ENCODE measurements at places on chromosomes 13 and 19. TPM values are rescaled to one million over a fixed set of nuclear protein-coding genes. Genes with fewer than 3 reads are reported as not detected.
A peak's percentile ranks its signal among the peaks of the same experiment; 100 is the strongest.

Gene RAB3A
- total RNA-seq: 1.3 TPM

DNA sequence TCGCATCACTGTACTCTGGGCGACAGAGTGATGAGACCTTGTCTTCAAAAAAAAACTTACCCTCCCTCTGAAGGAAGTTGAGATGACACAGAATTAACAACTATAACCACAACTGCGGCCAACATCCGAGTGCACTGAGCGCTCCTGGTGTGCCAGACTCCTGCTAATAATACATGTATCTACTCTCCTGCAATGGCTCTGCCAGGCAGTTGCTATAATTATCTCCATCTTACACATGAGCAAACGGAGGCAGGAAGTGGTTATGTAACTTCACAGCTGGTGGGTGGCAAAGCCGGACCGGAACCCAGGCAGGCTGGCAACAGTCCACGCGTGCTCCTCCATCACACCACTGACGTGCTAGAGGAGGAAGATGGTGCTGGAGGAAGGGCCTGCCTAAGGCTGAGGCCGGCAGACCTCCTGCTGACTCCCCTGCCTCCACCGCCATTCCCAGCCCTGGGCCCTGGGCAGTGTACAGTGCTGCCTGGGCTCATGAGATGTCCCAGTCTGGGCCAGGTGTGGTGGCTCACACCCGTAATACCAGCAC lies 12.6 kb downstream of the XRCC1 start:
- H3K4me3 ChIP-seq: no peak overlapping the region
- H3K36me3 ChIP-seq: peaks cover 8% of the 10 kb centered on the region
- no peaks in the 10 kb centered on the region for H3K4me1 ChIP-seq
- peak; percentile 84 for DNase-seq

Gene CLEC17A
- total RNA-seq: not detected

GRCh38 chr13:109100705-109101304 lies 471.4 kb downstream of the MYO16 start:
- H3K4me3 ChIP-seq: no peak overlapping the region
- H3K27me3 ChIP-seq: no peaks in the 10 kb centered on the region
- no peak overlapping the region for H3K27ac ChIP-seq
- H3K4me1 ChIP-seq: no peaks in the 10 kb centered on the region
- H3K36me3 ChIP-seq: no peaks in the 10 kb centered on the region
- DNase-seq: no peak

Gene PRR36
- total RNA-seq: not detected

DNA sequence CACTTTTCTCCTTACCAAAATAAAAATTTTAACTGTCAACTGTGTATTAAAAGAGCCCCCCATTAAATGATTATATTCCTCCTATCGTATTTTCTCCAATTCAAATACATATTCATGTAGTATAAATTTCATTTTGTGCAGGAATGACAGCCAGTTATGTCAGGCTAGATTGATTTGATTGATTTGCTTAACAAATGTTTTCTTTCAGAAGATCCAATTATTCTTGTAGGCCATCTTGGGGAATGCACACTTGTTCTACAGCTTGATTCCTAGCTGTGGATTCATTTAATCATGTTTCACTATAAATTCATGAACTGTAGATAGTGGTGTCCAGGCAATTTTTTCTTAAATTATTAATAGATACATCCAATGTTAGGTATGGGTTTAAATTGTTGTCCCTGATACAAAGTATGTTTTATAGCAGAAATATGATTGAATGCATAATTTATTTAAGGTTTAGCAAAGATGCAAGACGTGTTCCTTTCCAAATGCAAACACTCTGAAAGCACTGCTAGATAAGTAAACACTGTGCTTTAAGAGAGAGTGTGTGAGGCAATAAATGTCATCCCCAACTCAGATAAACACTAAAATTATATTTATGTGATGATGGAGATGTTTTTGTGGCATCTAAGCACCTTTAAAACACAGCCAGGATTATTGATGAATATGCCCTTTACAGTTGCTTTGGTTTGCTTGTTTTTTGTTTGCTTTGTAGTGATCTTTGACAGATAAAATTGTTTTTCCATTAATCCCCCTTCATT lies 531.1 kb downstream of the DCT start:
- no peak overlapping the region for H3K27ac ChIP-seq
- H3K4me1 ChIP-seq: no peaks in the 10 kb centered on the region
- no peak overlapping the region for H3K4me3 ChIP-seq
- H3K36me3 ChIP-seq: no peaks in the 10 kb centered on the region

GRCh38 chr19:36215276-36216123 lies 594 bp downstream of the ZNF146 start:
- H3K27ac ChIP-seq: peak overlapping the region; percentile 97
- H3K36me3 ChIP-seq: peaks cover 23% of the 10 kb centered on the region
- H3K4me3 ChIP-seq: peak overlapping the region; percentile 70
- no peak for DNase-seq
- H3K4me1 ChIP-seq: peaks cover 13% of the 10 kb centered on the region
- no peaks in the 10 kb centered on the region for H3K27me3 ChIP-seq

Gene RNF113B
- total RNA-seq: not detected

DNA sequence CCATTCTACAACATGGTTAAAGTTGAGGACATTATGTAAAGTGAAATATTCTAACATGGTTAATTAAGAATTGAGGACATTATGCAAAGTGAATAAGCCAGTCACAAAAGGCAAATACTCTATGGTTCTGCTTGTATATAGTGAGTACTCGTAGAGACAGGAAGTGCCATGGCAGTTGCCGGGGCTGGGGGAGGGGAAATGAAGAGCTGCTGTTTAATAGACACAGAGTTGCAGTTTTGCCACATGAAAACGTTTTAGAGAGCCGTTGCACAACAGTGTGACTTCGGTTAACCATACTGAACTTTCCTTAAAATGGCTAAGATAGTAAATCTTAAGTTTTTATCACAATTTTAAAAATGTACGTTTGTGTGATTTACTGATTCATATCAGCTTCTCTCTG lies 176.9 kb downstream of the SHISA2 start:
- no peak for DNase-seq
- H3K27ac ChIP-seq: no peak overlapping the region
- H3K4me3 ChIP-seq: no peak overlapping the region
- H3K27me3 ChIP-seq: no peaks in the 10 kb centered on the region

DNA sequence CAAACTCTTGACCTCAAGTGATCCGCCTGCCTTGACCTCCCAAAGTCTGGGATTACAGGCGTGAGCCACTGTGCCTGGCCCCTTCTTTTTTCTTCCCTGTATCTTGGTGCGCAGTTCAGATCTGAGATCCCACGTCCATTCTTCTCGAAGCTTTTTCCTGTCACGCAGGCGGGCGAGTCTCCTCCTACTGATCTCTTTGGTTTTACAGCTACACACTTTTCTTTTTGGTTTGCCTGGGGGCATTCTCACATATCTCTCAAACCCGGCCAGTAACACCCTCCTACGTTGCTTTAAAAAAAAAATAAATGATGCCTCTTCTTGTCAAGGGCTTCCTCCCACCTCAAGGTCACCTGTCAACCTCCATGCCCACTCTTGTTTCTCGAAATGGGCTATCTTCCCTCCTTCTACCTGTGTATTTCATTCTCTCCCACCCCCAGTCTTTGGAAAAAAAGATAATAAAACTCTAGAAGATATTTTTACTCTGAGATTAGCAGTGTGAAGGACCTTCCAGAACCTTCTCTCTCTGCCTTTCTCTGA lies 12.1 kb downstream of the TMPRSS9 start:
- no peaks in the 10 kb centered on the region for H3K4me1 ChIP-seq
- no peak overlapping the region for H3K27ac ChIP-seq
- no peak overlapping the region for H3K4me3 ChIP-seq
- peaks cover 42% of the 10 kb centered on the region for H3K27me3 ChIP-seq

DNA sequence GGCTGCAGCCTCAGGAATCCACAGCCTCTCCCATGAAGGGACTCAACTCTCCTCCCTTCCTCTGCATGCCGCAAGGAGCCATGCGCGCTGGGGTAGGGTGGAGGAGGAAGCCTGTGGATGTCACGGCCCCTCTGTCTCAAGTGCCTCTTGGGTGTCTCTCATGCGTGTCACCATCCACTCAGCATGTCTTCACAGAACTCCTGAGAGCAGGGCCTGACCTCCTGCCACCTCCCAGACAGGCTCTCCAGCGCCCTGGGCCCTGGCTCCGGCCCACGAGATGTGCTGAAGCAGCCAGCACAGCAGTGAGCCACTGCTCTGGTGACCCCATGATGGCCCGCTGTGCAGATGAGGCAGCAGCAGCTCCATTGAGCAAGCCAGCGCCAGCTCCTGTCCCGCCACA lies 25.9 kb upstream of the SPACA7 start:
- DNase-seq: no peak
- no peaks in the 10 kb centered on the region for H3K4me1 ChIP-seq
- no peak overlapping the region for H3K27ac ChIP-seq
- H3K27me3 ChIP-seq: peaks cover 21% of the 10 kb centered on the region
- H3K4me3 ChIP-seq: no peak overlapping the region

- no peaks in the 10 kb centered on the region for H3K36me3 ChIP-seq
- DNase-seq: peak; percentile 66
- H3K27ac ChIP-seq: no peak overlapping the region
- no peak overlapping the region for H3K4me3 ChIP-seq
- no peaks in the 10 kb centered on the region for H3K27me3 ChIP-seq
These were observed 7.0 kb upstream of the MAMSTR start for GRCh38 chr19:48726556-48726955.

- H3K4me3 ChIP-seq: no peak overlapping the region
- peak; percentile 46 for DNase-seq
- H3K4me1 ChIP-seq: peaks cover 12% of the 10 kb centered on the region
- no peaks in the 10 kb centered on the region for H3K36me3 ChIP-seq
- no peak overlapping the region for H3K27ac ChIP-seq
- no peaks in the 10 kb centered on the region for H3K27me3 ChIP-seq
These were observed 508.5 kb downstream of the KLF12 start for GRCh38 chr13:73625562-73626339.

DNA sequence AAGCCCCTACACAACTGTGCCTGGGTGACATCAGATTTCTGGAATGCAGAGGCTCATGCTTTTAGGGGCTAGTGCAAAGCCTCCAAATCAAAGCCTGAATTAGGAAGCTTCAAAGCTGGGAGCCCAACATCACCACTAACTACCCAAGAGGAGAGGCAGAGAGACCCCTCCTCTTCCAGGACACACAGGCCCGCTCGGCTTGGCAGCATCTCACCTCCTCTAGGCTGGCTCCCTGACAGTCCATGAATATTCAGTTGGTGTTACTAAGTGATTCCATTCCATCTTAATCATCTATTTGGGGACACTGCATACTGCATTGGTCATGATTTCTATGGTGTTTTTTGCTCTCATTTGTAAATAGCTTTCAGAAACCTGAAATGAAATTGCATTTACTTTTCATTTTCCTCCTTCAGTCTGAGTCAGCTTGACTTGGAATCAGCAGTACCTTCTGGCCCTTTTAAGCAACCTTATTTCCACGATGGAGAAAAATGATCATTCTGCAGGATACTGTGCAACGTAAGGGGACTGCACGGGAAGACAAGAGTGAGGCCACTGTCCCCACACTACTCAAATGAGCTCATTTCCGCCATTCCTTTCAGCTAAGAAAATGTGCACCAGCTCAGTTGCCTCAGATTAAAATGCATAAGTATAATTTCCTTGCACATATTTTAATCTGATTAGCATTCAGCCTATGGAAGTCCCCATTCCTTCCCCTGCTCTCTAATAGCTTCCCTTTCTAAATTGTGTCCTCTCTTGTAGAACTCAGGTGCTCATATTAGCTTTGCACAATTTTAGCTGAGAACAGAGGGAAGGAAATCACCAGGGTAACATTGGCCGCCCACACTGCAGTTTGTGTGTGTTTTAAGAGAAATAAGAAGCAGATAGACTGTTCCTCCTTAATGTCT lies 219.9 kb downstream of the RFC3 start:
- no peaks in the 10 kb centered on the region for H3K4me1 ChIP-seq
- H3K4me3 ChIP-seq: no peak overlapping the region
- H3K27ac ChIP-seq: no peak overlapping the region
- no peaks in the 10 kb centered on the region for H3K36me3 ChIP-seq
- no peaks in the 10 kb centered on the region for H3K27me3 ChIP-seq

Measured in stomach (tissue), 19 donors.